ENCODE measurements at places on chromosomes 6 and 20.

- no peak for DNase-seq
Observed at GRCh38 chr6:105791583-105792318, 294.4 kb upstream of the PRDM1 start.

GRCh38 chr20:23142162-23143050, 56.3 kb upstream of the CD93 start:
- no peak for DNase-seq

GRCh38 chr20:23877524-23877923, 2.0 kb downstream of the CST5 start:
- no peak for DNase-seq

- no peak for DNase-seq
Observed at GRCh38 chr6:21377356-21377755, 216.2 kb upstream of the SOX4 start.

GRCh38 chr20:3282271-3283221, 43.6 kb upstream of the SLC4A11 start:
- no peak for DNase-seq

DNA sequence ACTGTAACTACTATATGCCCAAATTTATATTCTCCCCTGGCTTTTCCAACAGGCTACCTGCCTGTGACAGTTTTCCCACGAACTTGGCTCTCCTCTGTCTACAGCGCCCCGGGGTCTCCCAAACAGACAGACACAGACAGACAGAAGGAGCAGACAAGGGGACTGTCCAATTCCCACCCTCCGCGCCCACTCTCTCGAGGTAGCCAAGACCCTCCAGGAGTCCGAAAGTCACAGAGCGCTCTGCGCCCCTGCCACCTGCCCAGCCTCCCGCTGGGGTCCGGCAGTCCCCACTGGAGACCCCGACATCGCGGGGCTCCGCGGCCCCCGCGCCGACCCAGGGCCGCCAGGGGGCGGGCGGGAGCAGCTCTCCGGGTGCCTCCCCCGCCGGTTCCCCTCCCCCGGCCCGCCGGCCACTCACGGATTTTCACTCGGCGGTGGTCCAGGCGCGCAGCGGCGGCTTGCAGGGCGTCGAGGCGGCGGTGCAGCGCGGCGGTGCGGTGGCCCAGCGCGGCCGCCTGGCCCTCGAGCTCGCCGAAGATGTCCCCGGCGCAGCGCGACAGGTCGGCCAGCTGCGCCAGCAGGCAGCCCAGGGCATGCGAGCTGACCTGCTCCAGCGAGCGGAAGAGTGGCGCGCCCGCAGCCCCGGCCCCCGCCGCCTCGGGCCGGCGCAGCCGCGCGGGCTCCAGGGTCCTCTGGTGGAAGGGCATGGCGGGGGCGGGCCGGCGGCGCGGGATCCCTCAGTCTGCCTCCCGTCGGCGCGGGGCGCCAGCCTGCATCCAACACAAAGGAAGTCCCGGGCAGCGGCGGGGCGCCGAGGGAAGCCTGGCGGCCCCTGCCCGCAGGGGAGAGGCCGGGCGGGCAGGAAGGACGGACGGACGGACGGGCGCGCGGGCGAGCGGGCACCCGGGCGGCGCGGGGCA, 81.3 kb upstream of the CCDC28A start:
- no peak for DNase-seq

DNA sequence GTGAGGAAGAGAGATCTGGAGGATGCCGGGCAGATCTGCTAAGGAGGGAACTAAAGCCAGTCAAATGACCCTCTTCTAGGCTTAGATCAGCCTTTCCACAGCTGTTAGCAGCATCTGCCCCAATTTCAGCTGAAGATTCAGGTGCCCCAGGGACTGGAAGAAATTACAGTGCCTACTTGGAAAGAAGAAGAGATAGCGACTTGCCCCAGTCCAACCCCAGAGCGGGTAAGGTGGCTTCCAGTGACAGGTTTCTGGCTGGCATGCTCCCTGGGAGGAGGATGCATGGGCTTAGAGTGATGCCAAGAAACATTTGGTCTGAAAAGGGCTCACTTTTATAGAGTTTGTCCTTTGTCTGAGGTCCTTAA, 620 bp downstream of the TJAP1 start:
- DNase-seq = no peak

- DNase-seq = no peak
Observed at GRCh38 chr6:68990317-68990716, 355.2 kb downstream of the ADGRB3 start.

DNA sequence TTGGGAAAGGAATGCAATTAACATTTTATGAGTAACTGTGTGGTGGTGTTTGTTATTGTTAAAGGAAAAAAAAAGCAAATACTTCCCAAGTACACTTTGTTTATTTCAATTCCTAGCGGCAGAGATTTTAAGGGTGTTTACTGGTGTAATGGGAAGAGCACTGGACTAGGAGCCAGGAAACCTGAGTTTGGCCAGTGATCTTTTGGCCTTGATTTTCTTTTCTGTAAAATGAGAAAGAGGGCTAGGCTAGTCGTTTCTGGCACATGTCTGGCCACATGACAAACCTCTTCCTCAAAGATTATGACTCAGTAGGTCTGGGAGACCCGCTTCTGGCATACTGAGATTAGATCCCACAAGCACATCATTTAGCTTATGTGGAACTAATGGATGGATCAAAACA, 428.1 kb upstream of the NOX3 start:
- DNase-seq = no peak

DNA sequence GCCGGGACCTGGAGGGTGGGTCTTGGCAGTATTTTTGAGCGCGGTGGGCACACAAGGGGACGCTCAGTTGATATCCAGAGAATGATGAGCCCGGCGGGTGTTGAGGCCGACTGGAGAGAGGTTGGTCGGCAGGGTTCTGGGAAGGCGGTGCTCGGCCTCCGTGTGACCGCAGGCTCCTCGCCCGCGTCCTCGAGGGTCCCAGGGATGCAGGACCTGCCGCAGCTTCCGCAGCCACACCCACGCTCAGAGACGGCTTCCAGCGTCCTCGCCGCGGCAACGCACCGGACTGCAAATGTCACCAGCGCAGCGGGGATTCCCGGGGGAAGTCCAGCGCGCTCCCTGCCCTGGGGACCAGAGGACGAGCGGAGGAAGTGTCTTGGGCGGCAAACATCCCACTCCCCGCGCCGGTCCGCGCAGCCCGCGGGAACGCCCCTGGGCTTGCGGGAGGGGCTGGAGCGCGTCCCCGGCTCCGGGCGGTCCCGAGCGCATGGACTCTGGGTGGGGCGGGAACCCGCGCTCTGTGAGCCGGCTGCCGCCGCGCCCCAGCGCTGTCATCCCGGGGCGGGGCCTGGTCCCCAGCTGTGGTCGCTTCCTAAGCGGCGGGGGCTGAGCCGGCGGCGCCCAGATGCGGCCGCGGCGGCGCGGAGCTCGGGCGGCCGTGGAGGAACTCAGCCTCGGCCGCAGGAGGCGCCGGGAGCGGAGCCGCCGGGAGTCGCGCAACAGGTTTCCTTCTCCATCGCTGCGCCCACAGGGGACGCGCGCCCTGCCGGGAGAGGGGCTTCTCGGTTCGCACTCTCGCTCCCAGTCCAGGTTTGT, at the start of gene STX11:
TSS of gene STX11 (plus strand) at position 624 of the 816 bp plus-strand sequence. CDS start 36,111 bp downstream, outside the sequence.
- peak; percentile 64 for DNase-seq

DNA sequence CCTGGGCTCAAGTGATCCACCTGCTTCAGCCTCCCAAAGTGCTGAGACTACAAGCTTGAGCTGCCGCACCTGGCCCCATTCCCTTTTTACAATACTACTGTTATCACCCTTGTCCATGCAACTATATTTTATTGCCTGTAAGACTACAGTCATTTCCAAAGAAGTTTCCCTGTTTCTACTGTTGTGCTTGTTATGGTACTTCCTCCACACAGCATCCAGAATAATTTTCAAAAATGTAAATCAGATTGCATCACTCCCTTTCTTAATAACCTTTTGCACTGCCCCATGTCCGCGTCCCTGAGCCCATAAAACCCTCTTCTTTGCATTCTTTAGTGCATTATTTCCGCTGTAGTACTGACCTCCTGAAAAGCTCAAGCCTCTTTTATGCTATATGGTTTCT, 128.9 kb upstream of the AKIRIN2 start:
- no peak for DNase-seq

- no peak for DNase-seq
Observed at GRCh38 chr6:168387426-168387825, 53.6 kb upstream of the SMOC2 start.

GRCh38 chr6:108661430-108661829, 100.7 kb downstream of the FOXO3 start:
- no peak for DNase-seq

DNA sequence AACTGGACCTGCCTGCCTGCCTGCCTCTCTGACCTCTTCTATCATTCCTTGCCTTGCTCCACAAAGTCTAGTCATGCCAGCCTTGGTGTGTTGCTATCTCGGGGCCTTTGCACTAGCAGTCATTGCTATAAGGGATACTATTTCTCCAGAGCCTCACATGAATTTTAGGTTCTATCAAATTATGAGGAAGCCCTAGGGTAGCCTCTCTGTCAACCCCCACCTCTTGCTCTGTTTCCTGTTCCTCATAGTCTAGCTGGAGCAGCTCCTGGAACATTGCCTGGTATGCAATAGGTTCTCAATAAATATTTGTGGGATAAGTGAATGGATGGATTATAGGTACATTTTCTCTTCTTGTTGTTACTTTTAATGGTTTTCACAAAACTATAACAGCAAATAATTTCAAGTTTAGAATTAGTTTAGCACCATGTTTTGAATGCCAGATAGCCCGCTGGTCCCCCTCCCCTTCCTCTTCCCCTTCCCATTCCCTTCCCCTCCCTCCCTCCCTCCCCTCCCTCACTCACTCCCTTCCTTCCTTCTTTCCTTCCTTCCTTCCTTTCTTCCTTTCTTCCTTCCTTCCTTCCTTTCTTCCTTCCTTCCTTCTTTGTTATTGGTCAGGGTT, 46.9 kb upstream of the DTNBP1 start:
- DNase-seq = no peak

DNA sequence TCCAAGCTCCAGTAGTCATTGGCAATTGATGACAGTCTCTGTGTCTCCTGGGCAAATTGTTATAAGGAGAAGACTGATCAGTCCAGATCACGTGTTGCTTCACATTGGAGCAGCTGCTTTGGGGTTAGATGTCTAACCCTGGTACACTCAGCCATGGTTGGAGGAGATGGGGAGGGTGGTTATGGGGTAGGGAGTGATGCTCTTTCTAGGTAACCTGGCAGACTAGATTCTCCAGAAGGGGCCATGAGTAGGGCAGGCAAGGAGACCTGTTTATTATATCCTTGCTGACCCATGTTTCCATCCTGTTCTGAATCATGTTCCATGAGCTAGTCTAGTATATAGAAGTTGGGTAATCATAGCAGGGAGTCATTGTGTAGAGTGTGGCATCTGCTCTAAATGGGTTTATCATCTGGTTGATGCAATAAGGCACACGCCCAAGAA, 50.8 kb upstream of the BACH2 start:
- no peak for DNase-seq

DNA sequence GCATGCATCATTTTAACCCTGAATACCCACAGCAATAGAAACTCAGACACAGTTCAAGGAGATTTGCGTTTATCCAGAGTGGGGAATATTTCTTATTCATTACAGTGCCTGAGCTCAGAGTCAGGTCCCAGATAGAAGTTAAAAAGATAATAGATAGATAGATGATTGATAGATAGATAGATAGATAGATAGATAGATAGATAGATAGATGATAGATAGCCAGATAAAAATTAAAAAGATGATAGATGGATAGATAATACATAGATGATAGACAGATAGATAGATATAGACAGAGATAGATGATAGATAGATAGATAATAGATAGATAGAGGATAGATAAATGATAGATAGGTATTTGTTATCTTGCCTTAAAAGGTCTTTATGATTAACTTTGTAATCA, 184.7 kb downstream of the MYLK4 start:
- DNase-seq = no peak

DNA sequence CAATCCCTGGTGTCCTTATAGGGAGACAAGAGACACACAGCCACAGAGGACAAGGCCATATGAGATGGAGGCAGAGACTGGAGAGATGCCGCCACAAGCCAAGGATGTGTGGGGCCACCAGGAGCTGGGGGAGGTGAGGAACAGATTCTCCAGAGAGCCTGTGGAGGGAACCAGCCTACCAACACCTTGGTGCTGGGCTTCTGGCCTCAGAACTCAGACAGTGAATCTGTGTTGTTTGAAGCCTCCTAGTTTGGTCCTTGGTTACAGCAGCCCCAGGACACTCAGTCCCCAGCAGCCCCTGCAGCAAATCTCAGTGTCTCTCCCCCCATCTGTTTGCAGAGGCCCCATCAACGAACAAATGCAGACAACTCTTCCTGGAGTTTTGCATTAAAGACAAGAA, 73.2 kb upstream of the BHLHE23 start:
- no peak for DNase-seq

DNA sequence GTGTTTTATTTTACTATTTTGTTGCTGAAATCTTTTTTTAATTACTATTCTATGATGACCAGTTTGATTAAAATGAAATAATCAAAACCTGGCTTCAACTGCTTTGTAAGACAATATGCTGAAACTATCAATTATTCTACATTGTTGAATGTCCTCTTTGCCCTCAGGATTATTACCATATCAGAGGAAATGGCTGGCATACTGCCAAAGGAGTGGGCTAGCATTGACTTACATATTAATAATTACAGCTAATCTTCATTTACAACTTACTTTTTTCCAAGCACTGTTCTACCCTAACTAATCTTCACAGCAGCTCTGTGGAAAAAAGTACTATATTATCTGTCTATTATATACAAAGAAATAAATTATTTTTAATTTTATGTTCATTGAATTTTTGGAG, 560.5 kb downstream of the BCKDHB start:
- no peak for DNase-seq

- DNase-seq = no peak
Observed at GRCh38 chr20:6104493-6105188, 18.2 kb downstream of the FERMT1 start.

DNA sequence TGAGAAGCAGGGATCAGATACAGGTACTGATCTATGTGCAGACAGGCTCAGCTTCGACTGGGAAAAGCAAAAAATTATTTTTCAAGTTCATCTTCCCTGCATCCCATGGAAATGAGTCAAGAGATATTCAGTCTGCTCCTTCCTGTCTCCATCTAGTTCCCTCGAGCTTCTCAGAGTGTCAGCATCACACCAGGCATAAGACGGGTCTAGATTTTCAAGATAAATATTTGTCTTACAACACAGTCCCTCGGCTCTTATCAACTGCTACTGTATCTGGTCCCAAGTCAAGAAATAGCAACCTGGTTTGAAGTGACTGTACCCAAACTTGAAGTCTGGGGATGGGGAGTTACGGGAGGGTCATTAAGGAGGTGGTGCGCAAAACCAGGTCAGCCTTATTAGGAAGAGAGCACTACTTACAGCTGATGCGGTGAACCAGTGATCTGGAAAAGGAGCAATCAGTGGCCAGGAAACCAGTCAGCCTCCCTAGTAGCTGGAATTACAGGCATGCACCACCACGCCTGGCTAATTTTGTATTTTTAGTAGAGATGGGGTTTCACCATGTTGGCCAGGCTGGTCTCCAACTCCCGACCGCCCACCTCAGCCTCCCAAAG, 29.7 kb downstream of the ZMYND8 start:
- DNase-seq = no peak

GRCh38 chr6:93376026-93376540, 43.3 kb downstream of the EPHA7 start:
- no peak for DNase-seq
